GM04504 (cell line): ENCODE measurements at places on chromosomes 5 and 9.

- no peak for DNase-seq
These were observed 42.0 kb downstream of the SUB1 start for GRCh38 chr5:32627219-32627870.

- no peak for DNase-seq
These were observed 3.7 kb downstream of the PITX1 start for GRCh38 chr5:135030123-135030955.

- no peak for DNase-seq
These were observed 36.4 kb downstream of the PIK3R1 start for GRCh38 chr5:68251804-68252522.

DNA sequence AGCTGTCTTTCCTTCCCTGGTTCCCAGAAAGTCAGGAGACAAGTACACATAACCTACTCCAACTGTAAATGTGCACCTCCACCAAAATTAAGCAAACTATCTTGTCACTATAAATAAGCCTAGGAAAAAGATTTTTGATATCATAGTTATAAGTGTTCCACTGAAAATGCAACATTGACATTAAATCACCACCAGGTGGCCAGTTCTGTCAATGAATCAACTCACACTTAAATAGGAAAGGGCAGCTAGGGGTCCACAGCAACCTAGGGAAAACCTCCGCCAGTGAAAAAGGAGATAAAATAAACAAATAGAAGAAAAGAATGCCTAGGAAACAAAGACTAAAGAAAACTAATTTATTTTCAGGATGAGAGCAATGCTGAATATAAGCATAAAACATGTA, 243.0 kb upstream of the PTPRD start:
- no peak for DNase-seq

- DNase-seq, result no peak
These were observed 165.7 kb downstream of the TRPM6 start for GRCh38 chr9:74721696-74722660.

DNA sequence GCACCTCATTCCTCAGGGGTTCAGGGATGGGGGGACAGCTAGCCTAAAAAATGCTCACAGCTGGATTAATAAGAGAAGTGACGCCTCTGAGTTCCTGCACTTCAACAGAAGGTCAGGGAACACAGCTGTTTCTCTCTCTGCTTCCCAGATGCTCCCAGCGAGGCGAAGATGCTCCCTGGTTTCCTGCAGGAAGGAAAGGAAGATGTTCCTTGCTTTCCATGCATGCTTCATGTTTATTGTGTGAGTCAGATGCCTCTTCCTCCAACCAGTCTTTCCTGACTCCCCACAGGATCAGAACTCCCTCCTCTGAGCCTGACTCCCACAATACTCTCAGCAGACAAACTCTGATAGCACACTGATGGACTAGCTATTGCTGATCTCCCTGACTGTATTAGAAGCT, 71.9 kb downstream of the MFAP3 start:
- no peak for DNase-seq
